Stimulated activated CD8-positive, alpha-beta memory T cell treated with anti-CD3 and anti-CD28 coated beads, Interleukin-4, amount 100 ng/mL, for 1 hour (primary cell): ENCODE measurements at places on chromosomes 3 and 15.

GRCh38 chr3:25297667-25298585 lies 130.1 kb upstream of the RARB start:
- no peak for DNase-seq

DNA sequence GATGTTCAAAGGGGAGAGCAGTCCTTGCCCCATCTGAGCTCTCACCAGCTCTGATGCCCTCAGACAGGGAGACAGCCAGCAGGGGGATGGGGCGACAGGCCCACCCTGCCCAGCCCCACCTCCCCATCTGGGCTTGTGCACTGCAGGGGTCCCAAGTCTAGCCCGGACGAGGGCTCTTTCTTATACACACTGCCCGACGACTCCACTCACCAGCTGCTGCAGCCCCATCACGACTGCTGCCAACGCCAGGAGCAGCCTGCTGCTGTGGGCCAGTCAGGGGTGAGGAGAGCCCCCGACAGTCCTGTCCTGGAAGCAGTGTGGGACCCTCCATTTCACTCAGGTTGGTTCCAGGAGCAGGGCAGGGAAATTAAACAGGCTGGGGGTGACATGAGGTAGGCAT lies 73.9 kb downstream of the BOC start:
- no peak for DNase-seq

- no peak for DNase-seq
These were observed 202.0 kb downstream of the UBE3A start for GRCh38 chr15:25236861-25237155.

- DNase-seq = no peak
These were observed 175.8 kb upstream of the ATP11B start for GRCh38 chr3:182617500-182617899.

DNA sequence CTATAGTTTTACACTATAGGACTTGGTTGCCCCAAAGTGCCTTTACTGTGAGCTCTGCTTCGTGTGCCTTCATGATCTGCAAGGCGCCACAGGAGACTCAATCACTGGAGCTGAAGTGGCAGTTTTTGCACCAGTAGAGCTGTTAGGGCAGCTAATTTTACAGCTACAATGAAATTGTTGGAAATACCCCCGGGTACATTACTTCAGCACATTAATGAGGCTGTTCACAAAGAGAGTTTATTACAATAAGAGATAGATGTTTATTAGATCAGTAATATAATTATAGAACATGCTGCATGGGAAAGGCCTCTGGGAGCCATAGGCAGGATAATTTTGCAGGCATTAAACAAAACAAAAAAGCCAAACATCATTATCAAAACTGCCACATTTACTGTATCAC lies 231.1 kb downstream of the CTNNB1 start:
- no peak for DNase-seq

DNA sequence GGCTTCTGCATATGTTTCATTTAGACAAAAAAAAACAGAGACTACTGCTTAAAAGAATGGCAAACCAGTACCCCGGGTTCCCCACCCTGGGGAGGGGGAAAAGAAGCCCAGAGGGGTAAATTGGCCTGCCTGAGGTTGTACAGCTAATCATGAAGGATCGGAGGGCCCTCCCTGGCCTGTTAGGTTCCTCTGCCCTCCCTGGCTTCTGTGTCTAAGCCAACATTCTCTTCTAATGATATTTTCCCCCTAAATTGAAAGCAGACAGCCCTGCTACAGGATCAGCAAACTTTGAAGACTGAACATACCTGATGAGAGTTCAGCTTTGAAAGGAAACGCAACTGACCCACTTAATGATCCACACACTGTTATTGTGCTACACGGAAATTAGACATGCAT lies 2.5 kb downstream of the ARHGAP31 start:
- DNase-seq = no peak

GRCh38 chr15:92075764-92076163 lies 222.3 kb downstream of the SLCO3A1 start:
- no peak for DNase-seq

DNA sequence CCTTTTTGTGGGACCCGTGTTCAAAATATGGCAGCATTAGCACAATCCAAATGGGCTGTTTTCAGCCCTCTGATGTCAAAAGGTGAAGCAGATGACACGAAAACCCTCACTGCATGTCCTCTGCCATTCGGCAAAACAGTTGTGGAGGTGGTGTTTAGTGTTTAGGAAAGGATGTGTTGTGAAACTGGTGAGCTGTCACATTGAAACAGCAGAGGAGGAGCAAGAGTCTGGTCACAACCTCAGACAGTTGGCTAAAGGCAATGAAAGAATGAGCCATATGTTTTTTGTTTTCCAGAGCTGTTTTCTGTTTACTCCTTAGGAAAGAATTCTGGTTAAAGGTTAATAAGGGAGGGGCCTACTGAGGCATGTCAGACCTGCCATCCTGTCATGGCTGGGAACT lies 140.7 kb downstream of the VPS8 start:
- no peak for DNase-seq

DNA sequence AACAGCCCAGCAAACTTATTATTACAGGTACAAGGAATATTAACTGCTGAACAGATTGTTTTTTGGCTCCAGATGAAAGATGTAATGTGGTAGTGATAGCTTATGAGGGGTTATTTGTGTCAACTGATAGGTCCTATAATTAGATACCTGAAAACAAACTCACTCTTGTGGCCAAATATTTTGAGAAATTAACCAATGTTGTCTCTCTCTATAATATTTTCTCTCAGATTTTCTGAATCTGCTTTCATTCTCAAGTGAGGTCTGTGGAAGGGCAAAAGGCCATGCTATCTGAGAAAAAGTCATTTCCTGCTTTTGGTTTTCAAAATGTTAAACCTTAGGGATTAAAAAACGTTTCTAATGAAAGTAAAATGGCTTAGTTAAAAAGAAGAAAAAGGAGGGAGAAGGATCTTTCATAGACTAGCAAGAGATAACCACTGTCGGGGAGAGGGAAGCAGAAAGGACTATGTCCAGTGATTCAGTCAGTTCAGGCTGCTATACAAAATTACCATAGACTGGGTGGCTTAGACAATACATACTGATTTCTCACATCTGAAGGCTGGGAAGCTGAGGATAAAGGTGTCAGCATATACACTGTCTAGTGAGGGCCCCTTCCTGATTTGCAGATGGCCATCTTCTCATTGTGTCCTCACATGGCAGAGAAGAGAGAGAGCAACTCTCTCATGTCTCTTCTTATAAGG lies 277.5 kb upstream of the P2RY1 start:
- no peak for DNase-seq

DNA sequence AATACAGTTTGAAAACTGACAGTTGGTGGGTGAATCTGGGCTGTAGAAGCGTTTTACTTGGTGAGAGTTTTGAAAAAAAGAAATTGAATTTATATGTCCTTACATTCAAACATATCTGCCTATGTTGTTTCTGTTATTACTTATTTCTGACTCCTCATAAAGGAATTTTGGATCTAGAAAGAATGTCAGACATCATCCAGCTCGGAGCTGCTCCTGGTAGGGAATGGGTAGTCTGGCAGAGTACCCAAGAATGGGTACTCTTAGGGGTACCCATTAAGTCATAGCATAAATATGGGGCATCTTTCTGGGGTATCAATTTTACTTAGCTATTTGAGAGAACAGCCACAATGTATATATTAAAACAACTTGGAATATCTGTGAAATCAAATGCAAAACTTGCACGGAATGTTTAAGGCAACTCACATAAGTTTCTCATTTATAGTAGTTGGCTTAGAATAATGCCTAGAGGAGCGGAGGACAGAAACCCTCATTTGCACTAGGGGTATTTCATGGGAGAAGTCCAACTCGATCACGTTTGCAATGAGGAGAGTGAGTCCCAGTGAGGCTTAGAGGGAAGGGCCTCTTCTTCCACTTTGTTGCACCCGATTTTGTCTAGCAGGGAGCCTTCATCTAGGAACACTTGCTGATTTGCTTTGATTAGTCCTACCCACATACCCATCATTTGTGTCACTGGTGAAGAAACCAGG lies 2.4 kb upstream of the LARP6 start:
- no peak for DNase-seq

DNA sequence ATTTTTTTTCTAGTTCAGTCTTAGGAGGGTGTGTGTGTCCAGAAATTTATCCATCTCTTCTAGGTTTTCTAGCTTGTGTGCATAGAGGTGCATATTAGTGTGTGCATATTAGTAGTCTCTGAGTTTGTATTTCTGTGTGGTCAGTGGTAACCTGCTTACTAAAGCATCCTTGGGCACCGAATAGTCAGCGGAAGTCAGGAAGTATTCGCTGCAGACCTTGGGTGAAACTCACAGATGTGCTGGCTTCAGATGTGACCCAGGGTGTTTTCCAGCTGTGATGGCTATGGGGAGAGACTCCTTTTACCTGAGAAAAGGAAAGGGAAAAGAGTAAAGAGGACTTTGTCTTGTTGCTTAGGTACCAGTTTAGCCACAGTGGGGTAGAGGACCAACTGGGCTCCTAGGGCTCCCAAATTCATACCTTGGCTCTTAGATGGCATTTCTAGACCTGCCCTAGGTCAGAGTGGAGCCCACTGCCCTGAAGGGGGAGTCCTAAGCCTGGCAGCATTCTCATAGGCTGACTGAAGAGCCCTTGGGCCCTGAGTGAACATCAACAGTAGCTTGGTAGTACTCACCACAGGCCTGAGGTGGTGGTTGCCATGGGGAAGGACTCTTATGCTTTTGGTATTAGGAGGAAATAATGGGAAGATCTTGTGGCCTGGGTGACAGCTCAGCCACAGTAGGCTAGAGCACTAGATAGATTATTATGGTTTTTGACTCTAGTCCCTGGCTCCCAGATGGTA lies 286.0 kb upstream of the ZPLD1 start:
- DNase-seq = no peak
